HFFc6 (cell line): ENCODE measurements at places on chromosomes 11 and 22.

DNA sequence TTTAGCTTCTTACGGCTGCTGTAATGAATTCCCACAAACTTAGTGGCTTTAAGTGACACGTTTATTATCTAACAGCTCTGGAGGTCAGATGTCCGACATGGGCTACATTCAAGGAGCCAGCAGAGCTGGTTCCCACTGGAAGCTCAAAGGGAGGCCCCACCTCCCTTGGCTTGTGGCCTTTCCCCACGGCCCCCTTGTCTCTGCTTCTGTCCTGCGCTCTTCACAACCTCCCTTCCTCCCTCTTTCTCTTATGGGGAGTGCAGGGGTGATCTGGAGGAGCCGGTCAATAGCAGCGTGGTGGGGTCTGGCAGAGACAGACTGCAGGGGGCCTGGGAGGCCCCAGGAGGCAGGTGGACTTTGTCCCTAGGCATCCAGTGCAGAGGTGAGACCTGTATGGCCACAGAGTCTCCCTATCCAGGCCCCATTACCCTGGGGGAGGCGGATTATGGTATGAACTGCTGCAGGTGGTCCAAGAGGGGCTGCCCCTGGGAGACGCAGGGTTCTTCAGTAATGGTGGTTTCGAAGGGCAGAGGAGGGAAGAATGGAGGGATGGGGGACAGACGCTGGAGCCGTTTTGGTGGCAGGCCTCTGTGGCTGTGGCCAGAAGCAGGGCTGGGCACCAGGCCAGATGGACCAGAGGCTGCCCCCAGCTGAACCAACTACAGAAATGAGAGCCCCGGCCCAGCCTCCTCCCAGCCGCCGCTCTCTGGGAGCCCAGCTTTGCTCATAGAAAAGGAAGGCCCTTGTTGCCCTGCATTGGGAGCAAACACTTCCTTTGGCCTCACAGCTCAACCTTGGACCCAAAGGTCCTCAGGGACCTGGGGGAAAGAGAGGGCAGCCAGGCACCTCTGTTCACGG, 30.7 kb upstream of the KCNQ1OT1 start:
- no peak for DNase-seq

DNA sequence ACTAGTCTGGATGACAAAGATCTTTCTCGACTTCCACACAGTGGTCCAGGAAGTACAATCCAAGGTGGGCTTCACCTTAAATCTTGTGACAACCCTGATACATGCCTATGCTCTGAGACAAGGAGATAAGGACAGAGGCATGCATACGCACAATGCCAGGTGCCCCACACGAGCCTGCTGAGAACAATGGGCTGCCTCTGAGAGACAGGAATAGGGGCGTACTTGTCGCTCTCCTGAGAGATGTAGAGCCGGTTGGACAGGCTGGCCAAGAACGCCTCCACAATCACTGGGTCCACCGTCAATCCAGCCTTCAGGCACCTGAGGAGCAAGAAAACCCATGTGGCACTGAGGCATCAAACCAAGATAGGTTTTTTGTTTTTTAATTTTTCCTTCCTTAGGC, 25.5 kb downstream of the SERPIND1 start:
- DNase-seq: no peak

GRCh38 chr11:96339706-96340554, 3.1 kb downstream of the MAML2 start:
- no peak for DNase-seq

DNA sequence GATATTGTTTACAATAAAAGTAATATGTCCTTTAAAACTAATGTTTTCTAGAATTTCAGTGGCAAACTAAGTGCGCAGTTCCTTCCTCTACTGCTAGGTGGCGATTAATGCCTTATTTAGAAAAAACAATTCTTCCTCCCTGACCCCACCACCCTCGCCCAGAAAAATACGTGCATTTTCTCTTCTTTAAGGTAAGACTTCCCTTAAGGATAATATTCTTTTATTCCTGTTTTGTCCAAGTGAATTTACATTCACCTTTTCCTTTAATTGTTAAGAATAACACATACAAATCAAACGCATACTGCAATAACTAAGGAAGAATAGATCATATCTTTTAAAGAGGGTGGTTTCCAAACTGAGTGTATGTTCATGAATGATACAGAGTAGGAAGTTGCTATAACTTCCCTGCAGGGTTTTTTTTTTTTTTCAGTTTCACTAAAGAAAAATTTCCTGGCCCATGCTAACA, 17.0 kb upstream of the PSMA1 start:
- peak; percentile 17 for DNase-seq

GRCh38 chr11:134521452-134522289, 109.6 kb upstream of the B3GAT1 start:
- DNase-seq: no peak

GRCh38 chr22:20779818-20780158, 5.9 kb downstream of the SERPIND1 start:
- DNase-seq: no peak

- no peak for DNase-seq
These were observed 40.4 kb downstream of the ETS1 start for GRCh38 chr11:128546916-128547315.

DNA sequence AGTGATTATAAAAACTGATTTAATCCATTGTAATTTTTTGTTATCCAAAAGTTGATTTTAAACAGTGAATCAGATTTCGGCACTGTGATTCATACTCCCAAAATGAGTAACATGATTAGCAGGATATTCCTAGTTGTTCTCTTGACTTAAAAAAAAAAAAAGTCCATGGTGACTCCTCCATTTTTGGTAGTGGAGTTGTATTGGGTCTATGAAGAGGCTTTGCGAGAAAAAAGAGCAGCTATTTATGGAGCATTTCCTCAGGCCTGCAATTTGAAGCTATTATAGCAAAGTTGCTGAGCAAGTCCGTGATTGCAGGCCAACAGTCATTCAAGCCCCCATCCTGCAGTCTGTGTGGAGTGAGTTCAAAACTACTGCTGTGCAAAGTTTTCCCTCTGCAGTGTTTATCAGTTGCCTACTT, 28.8 kb downstream of the YAP1 start:
- peak; percentile 81 for DNase-seq

- DNase-seq: no peak
These were observed 92.3 kb downstream of the SCN3B start for GRCh38 chr11:123562158-123562557.

- DNase-seq: no peak
These were observed 76.8 kb downstream of the MORC2 start for GRCh38 chr22:30891781-30892180.

DNA sequence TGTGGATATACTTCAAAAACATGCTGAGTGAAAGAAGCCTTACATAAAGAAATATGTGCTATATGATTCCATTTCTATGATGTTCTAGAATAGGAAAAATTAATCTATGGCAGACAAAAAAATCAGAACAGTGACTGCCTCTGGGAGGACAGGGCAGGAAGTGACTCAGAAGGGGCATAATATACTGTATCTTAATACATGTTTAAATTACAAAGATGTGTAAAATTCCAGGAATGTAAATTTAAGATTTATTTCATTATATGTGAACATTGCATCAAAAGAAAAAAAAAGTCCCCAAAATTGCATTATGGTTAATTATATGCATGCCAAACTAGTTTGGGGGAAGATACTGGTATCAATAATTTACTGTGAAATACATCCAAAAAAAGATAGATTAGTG, 32.2 kb downstream of the SBF2 start:
- no peak for DNase-seq

GRCh38 chr11:36149538-36150242, 139.5 kb downstream of the COMMD9 start:
- DNase-seq: peak; percentile 98

- DNase-seq: no peak
These were observed 11.9 kb upstream of the PPFIBP2 start for GRCh38 chr11:7501894-7502293.

- no peak for DNase-seq
These were observed 1051.1 kb downstream of the NTM start for GRCh38 chr11:132421555-132421954.

GRCh38 chr11:47327949-47328348, 24.6 kb downstream of the MYBPC3 start:
- no peak for DNase-seq

- no peak for DNase-seq
These were observed 950.3 kb upstream of the CCDC90B start for GRCh38 chr11:84236436-84236835.

- DNase-seq: peak; percentile 41
These were observed 913 bp downstream of the ZNHIT2 start for GRCh38 chr11:65116370-65117205.

- DNase-seq: no peak
These were observed 155.1 kb upstream of the CADM1 start for GRCh38 chr11:115659061-115659963.

DNA sequence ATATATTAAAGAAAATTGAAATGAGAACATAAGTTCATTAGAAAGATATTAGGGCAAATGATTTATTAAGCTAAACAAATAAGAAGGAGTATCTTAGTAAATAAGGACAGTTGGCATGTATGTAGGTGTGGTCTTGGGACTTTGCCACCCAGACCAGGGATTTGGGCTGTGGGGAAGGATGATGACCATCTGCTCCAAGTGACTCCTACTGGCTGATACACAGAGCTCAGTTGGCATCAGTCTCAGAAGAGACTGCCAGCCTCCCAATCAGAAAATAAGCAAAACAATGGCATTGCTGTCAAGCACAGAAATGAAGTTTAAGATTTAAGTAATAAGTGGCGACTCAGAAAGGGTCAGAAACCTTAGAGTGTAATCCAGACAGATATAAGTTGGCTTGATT, 49.5 kb downstream of the PAX6 start:
- DNase-seq: no peak
